ENCODE measurements at places on chromosomes 3 and 15. TPM values are rescaled to one million over a fixed set of nuclear protein-coding genes. Genes with fewer than 3 reads are reported as not detected.

The TGM5 gene
- 0.71 TPM for total RNA-seq

DNA sequence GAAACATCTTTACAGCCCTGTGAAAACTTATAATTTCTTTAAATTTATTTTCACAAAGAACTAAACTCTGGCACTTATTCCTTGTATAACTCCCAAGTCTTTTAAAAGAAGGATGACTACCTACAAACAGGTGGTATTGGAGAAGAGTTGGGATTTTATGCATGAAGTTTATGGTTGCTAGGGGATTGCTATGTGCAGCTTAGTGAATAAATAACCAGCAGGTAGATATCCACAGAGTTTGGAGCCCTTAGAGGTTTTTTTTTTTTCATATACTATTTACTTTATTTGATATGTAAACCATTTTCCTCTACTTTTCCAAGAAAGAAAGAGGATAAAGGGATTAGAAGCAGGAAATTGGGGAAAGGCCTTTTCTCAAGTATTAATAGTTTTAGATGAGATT is 91.5 kb downstream of the GPR156 start:
- no peak overlapping the region for H3K27ac ChIP-seq
- H3K27me3 ChIP-seq = no peaks in the 10 kb centered on the region
- H3K36me3 ChIP-seq = no peaks in the 10 kb centered on the region
- H3K4me3 ChIP-seq = no peak overlapping the region

DNA sequence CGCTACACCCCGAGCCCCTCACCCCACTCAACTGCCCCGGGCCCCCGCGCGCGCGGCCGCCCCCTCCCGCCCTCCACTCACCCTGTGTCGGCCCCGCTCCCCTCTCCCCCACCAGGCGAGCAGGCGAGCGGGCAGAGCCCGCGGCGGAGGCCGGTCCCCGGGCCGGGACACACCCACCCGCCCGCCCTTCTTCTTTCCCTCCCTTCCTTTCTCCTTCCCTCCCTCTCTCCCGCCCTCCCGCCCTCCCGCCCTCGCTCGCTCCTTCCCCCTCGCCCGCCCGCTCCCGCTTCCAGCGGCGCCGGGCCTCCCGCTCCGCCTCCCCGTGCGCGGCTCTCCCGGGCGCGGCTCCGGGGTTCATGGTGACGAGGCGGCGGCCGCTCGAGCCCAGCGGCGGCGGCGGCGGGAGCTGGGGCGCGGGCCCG is at the start of gene CTDSPL:
CTDSPL (plus strand) TSS at position 261 of the 422 bp plus-strand sequence. CDS start 320 bp downstream, outside the sequence.
- H3K27ac ChIP-seq = peak within 1 kb of the TSS; percentile 92
- peak within 1 kb of the TSS; percentile 94 for H3K4me3 ChIP-seq
- H3K36me3 ChIP-seq = no peaks in the 10 kb centered on the region
- peaks cover 26% of the 10 kb centered on the region for H3K4me1 ChIP-seq

DNA sequence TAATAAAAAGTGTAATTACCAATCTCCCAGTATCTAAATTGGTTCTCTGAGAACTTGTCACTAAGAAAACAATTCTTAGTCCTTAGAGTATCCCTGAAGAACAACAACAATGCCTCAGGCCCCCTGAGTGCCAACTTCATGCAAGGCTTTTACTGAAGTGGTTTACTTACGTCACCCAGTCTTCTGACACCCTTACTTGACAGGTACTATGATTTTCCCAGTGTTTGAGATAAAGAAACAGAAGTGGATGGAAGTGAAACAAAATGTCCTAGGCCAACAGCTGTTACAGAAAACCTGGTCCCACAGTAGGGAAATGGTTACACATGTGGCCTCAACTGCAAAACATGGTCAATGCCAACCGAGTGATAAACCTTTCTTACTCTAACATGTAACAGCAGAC is 331.1 kb downstream of the FOXP1 start:
- H3K27ac ChIP-seq = no peak overlapping the region
- DNase-seq = no peak
- H3K4me3 ChIP-seq = no peak overlapping the region
- no peaks in the 10 kb centered on the region for H3K27me3 ChIP-seq
- peaks cover 4% of the 10 kb centered on the region for H3K36me3 ChIP-seq

All from type B pancreatic cell (in vitro differentiated cells).